ENCODE measurements at places on chromosomes 6 and 20.
A peak's percentile ranks its signal among the peaks of the same experiment; 100 is the strongest.

- no peak for DNase-seq
These were observed 39.4 kb downstream of the NOL7 start for GRCh38 chr6:13654496-13654895.

- DNase-seq, result no peak
These were observed 193.6 kb upstream of the SLC24A3 start for GRCh38 chr20:19018881-19019280.

- DNase-seq, result no peak
These were observed 28.6 kb upstream of the MOCS1 start for GRCh38 chr6:39962831-39963230.

- DNase-seq, result no peak
These were observed 18.5 kb downstream of the FAM209B start for GRCh38 chr20:56551571-56551970.

GRCh38 chr20:37881601-37882343 lies 21.2 kb upstream of the VSTM2L start:
- DNase-seq, result no peak

DNA sequence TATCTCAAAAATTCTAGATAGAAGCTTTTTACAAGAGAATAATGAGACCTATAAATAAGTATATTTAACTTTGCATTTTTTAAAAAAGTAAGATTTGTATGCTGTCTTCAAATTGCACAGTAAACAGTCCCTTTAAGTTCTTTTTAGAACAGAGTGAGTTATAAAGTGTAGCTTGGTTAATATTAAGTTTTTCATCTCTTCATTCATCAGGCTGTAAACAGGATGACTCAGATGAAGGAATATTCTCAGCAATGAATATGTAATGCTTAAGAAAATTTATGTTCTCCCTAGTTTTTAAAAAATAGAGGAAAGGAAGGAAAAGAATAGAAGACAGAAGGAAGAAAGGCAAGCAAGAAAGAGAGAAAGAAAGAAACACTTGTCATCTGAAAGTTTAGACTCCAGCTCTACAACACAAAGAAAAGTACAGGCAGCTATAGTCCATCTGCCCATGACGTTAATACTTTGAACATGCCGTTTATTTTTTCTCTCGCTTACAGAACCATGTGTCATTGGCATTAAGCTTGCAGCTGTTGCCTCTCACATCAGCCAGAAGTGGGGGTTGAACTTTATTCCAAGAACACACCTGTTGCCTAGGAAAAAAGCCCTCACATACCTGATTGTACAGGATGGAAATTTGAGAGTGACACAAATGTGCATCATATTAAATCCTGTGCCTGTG lies 36.1 kb downstream of the CAP2 start:
- DNase-seq, result no peak

GRCh38 chr6:23417133-23417532 lies 708.9 kb upstream of the NRSN1 start:
- no peak for DNase-seq

GRCh38 chr6:130947464-130947863 lies 115.6 kb downstream of the EPB41L2 start:
- no peak for DNase-seq

DNA sequence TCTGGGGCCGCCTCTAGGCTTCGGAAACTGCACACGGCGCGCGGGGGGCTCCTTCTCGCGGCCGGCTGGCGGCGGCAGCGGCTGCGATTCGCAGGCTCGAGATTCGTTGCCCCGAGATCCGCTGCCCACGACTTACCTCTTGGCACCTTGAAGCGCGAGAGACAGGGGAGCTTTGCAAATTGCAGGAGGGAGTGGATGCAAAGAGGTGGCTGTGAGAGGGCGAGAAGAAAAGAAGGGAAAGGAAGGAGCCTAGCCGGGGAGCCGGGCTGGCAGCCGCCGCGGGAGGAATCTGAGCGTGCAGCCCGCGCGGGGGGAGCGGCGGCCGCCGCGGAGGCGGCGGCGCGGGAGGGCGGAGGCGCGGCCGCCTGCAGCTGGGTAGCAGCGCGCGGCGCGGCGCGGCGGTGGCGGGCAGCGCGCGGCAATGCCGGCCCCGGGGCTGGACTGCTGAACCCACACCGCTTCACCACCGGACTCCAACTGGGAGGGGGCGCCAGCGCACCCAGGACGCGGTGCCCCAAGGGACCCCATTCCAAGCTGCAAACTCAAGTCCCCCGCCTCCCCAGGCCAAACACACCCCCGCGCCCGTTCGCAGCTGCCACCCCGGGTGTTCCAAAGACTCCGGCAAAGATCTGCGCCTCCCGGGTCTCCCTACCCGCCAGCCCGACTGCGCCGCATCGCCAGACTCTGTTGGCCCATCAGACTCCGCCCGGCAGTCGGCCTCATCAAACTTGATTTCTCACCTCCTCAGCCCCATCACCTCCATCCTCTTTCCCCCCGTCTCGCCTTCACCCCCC lies 44.2 kb upstream of the SUPT3H start:
- DNase-seq, result peak; percentile 68

GRCh38 chr6:38445336-38445735 lies 194.4 kb downstream of the BTBD9 start:
- no peak for DNase-seq

- DNase-seq, result peak; percentile 55
These were observed 47.6 kb downstream of the BACH2 start for GRCh38 chr6:90249034-90249433.

DNA sequence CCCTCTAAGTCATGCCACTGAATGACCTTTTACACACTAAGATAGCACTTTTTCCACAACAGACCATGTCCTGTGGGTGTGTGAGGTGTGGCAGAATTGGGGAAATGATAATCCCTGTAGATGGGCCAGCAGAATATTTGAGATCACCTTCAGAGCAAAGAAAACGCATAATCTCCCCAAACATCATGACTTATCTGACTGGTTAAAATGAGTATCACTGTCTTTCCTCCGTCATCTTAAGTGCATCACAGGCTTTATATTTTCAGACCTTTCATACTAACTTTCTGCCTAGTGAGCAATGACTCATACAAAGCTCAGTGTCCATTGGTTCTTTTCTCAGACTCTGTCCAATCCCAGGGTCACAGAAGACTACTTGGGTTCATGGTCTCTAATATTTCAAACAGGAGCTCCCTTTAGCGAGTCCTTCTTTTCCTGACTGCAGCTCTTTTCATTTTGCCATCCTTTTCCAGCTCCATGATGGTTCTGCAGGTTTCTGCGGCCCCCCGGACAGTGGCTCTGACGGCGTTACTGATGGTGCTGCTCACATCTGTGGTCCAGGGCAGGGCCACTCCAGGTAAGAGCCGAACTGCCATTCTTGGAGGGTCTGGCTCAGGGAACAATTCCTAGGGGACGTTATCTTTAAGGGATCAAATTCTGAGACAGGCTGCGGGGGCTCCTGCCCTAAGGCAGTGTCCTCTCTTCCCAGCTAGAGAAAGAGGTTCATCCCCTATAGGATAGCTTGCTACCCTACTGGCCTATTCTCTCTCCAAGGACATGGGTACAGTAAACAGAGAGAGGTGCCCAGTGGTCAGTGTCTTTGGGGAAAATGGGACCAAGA lies at the start of gene HLA-DPB1:
Gene HLA-DPB1, plus strand, starts transcription at position 423 of the 838 bp plus-strand sequence. Its CDS starts 52 bp downstream, at position 475.
- no peak for DNase-seq

- no peak for DNase-seq
These were observed 26.1 kb downstream of the TNFAIP3 start for GRCh38 chr6:137893181-137893580.

- DNase-seq, result no peak
These were observed 153.7 kb upstream of the RIPOR2 start for GRCh38 chr6:25089442-25089841.

- DNase-seq, result peak; percentile 78
These were observed 6.1 kb upstream of the HSPA1B start for GRCh38 chr6:31821301-31822035.

- peak; percentile 41 for DNase-seq
These were observed 218.2 kb downstream of the BMP7 start for GRCh38 chr20:57048027-57048869.

GRCh38 chr20:25987073-25987927 lies 290.6 kb upstream of the ZNF337 start:
- DNase-seq, result peak; percentile 60

DNA sequence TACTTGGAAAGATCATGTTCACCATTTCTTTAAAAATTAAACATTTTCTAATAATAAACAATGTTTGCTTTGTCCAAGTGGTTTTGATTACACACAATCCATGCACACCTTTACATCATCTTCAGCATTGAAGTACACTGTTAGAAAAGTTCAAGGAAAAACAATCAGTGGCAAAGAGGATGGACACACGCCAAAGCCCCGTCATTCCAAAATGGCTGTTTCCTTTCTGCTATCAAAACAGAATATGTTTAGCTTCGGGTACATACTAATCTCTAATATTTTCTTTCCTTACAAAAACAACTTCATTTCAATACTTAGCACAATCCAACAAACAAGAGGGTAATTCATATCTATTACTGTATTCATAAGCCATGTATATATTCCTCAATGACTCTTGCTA lies 24.5 kb downstream of the REPS1 start:
- DNase-seq, result no peak

GRCh38 chr6:80523531-80523997 lies 417.1 kb downstream of the BCKDHB start:
- no peak for DNase-seq

GRCh38 chr6:147167576-147168461 lies 36.4 kb upstream of the STXBP5 start:
- DNase-seq, result no peak

- no peak for DNase-seq
These were observed 110.0 kb downstream of the PPP1R14C start for GRCh38 chr6:150252714-150253444.

GRCh38 chr20:49285813-49286494 lies 8.1 kb upstream of the ZNFX1 start:
- no peak for DNase-seq

DNA sequence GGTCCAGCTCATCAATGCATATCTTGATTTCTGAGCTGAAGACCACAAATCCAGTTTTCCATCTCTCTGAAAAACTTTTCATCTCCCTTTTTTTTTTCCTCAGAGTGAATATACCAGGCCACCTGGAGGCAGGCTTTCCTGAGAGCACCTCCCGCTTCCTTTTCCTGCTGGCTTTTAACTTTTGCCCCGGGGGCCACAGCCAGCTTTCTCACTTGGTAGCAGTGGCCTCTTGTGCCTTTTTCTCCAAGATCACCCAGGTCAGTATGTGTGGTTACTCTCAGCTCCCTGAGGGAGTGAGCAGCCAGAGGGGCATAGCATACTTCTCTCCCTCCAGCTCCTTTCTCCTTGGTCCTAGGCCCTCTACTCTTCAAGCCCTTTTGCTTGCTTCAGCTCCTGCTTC lies at the start of gene BTN1A1:
Gene BTN1A1, plus strand, starts transcription at position 202 of the 400 bp plus-strand sequence. CDS start 984 bp downstream, outside the sequence.
- DNase-seq, result no peak

GRCh38 chr6:170459451-170459850 lies 93.7 kb downstream of the PSMB1 start:
- peak; percentile 24 for DNase-seq

DNA sequence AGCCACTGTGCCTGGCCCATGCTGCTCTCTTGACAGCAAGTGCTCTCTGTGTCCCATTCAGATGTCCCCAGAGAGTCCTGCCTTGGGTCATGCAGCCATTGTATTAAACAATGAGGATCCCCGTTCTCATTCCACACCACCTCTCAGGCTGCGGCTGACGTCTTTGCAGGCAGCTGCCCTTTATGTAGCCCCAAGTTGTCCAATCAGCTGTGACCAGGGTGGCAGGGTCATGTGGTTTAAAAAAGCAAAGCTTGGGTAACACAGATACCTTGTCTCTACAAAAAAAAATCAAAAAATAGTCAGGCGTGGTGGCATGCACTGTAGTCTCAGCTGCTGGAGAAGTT lies 13.2 kb downstream of the GCNT2 start:
- no peak for DNase-seq

DNA sequence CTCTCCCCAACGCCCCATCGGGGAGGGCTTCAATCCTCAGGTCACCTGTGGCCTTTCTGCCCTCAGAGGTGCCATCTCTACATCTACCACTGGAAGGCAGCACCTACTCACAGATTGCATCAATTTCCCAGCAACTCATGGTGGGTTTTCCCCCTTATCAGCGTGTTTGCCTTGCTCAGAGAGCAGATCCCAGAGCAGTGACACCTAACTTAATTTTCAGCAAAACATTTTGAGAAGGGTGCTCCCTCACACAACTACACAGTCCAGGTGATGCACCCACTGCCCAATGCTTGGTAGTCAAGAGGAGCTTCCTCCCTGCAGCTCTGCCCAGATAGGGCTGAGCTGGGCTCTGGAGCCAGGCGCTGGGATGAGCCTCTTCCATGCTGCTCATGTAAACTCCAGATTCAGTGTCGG lies 48.2 kb downstream of the PLG start:
- no peak for DNase-seq

GRCh38 chr6:120116343-120116742 lies 766.8 kb upstream of the MAN1A1 start:
- DNase-seq, result no peak

GRCh38 chr6:339480-339879 lies 47.2 kb downstream of the DUSP22 start:
- DNase-seq, result no peak

DNA sequence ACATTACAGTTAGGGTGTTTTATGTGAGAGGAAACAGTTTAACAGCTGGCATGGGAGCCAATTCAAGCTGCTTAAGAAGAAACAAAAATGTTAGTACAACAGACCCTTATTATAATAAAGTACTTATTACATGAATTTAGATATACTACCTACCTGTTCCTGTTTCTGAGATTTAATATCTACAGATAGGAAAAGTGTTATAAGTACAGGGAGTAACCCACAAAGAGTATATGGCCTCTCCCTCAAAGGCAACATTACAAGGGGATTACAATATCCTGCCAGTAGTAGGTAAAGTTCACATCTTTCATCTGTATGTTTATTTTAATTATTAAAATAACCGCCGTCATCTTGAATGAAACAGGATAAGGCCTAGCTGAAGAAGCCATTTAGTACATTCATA lies 1.8 kb upstream of the ME1 start:
- DNase-seq, result no peak

DNA sequence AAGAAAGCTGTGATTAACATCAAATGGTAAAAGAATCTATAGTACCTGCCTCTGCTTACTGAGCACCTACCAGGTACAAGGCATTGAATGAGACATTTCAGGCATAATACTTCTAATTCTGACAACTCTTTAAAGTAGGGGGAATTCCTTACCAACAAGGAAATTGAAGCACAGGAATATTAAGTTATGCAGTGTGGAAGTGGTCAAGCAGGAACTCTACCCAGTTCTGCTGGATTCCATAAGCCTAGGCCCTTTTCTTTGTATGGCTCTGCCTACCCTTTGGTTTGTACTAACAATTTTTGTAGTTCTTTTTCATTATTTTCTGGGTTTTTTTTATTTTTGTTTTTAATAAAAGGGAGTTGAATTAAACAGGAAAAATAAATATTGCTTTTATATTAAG lies 114.5 kb downstream of the MAP3K5 start:
- DNase-seq, result no peak

- DNase-seq, result no peak
These were observed 212.3 kb downstream of the ERMARD start for GRCh38 chr6:169963581-169964297.

Measured in stimulated activated CD4-positive, alpha-beta T cell treated with anti-CD3 and anti-CD28 coated beads, Interleukin-2, amount 100 ng/mL, for 24 hours (primary cell).